Erythroblast (primary cell): ENCODE measurements at places on chromosomes 1 and 21.

DNA sequence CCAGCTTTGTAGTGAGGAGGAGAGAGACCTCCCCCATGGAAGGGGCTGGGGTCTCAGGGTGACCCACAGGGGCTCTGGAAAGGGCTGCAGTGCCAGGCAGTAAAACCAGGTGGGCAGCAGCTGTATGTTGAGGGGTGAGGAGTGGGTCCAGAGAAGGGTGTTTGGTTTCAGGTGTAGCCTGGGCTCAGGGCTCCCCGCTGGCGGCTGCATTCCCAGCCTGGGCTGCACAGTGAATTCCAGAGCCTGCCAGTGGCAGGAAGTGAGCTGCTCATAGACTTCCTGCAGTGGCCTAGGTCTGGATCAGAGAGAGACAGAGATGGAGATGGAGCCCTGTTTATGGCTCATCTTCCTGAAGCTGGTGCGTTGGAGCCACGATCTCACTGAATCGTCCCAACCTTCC is 356.4 kb downstream of the PTPRU start:
- no peak for DNase-seq

DNA sequence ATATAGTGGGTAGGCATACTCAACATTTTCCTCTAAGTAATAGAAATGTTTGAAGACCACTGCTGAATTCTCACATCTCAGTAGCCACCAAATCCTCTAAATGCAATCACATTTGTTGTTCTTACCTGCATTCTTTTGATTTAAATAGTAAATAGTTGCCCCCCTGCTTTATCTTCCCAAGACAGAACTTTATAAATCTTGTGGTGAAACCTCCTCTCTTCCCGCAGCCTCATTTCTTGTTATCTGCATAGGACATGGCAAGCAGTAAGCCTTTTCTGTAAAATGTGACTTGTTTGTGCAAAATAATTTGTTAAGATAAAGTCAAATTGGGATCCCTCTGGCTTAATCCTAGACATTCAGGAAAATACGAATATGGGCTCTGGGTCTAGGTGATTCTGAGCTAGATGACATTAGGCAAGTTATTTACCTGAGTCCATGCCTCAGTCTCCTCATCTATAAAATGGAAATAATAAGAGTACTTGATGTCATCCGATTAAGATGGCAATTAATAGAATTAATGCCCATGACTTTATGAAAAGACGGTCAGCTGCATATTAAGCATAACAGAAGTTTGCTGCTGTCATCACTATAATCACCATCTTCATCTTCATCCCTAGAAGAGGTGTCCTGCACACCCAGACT is 77.7 kb downstream of the LRRC8C start:
- peak; percentile 55 for DNase-seq

GRCh38 chr1:91856996-91857395 is 29.0 kb downstream of the TGFBR3 start:
- no peak for DNase-seq

- peak; percentile 45 for DNase-seq
Observed at GRCh38 chr1:225879521-225880221, 2.5 kb downstream of the TMEM63A start.

DNA sequence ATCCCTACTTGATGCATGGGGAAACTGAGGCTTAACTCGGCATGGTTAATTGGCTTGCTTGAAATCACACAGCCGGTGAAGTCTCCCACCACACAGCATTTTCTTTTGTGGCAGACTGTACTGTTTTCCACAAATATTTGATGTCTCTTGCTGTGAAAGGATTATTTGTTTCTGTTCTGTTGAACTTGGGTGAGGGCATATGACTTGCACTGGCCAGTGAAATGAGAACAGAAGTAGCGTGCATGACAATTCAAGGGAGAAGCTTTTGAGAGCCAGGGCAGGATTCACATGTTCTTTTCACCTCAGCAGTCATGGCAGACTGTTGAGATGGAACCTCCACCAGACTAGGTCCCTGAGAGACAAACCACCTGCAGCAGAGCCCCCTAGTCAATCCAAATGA is 11.7 kb upstream of the AK2 start:
- no peak for DNase-seq

- DNase-seq: no peak
Observed at GRCh38 chr21:41438425-41439113, 12.5 kb downstream of the MX1 start.

DNA sequence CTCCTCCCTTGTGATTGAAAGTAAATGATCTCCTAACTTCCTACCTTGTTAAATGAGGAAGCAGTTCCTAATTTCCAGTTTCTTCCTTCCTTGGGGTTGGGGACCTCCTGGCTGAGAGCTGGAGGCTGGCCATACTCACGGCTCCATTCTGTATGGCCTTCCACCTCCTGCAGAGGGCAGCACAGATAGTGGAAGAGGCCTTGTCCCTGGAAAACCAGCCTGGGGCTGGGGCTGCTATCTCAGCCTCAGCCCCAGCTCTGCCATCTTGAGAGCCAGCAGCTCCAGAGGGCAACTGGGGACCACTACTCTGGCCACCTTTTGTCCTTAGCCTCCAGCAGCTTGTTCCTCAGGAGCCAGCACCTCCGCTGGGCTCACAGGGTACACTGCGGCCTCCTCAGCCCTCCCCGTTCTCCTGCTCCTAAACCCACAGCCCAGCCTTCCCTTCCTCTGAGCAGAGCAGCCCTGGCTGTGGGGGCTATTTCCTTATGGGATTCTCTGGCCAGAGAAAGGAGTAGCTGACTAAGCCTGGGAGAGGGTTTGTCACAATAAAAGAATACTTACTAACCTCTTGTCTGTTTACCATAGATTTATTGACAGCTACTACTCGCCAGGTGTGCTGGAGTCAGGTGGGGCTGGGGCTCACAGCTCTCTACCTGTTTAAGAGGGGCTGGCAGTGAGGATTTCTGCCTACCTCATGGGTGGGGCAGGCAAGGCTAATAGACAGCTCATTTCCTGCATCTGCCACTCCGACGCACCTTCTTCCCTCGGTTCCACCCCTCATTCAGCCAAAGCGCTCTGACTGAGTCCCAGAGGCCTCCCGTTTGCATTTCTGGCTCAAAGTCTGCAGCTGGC is 6.3 kb downstream of the TMEM234 start:
- DNase-seq: peak; percentile 62

- DNase-seq: no peak
Observed at GRCh38 chr1:5645929-5646328, 346.3 kb downstream of the NPHP4 start.

GRCh38 chr1:214106375-214106774 is 118.6 kb downstream of the PROX1 start:
- no peak for DNase-seq

DNA sequence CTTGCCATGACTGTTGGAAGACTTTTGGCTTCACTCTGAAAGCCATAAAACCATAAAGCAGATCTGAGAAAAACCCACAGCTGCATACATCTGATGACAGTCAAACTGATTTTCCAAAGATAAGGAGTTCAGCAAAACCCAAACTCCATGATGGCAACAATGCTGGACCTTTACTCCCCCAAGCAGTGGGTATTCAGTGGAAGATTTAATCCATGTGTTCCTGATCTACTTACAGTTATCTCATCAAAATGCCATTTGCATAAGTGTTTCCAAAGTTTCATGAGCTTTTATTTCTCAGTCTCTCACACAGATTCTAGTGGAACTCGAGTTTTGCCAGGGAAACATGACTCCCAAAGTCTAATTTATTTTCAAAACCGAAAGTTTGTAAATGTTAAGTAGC is 184.9 kb downstream of the ZC3H11B start:
- DNase-seq: no peak

GRCh38 chr1:221302810-221303209 is 423.6 kb downstream of the HLX start:
- no peak for DNase-seq

GRCh38 chr1:171940368-171940767 is 99.1 kb downstream of the DNM3 start:
- DNase-seq: no peak

- no peak for DNase-seq
Observed at GRCh38 chr1:169874229-169874628, 19.5 kb downstream of the SCYL3 start.

GRCh38 chr1:38815903-38816627 is 43.5 kb downstream of the RRAGC start:
- peak; percentile 80 for DNase-seq

DNA sequence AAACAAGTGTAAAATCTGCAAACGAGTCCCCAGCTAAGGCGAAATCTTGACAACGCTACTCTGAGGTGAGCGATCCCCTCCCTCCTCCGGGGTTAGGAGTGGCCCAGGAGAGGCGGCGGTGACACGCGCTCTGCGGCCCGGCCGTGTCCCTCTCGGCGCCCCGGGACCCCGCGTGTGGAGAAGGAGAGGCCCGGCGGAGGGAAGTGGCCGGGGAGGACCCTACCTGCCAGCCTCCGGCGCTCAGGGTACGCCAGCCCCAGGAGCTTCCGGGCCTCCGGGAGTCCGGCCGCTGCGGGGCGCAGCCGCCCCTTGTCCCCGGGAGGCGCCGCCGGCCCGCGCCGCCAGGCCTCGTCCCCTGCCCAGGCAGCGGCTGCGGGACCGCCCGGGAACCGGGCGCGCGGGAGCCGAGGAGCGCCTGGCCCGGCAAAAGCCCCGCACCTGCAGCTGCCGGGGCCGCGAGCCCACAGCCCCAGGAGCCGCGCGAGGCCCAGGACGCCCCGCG is 543 bp downstream of the ABCB10 start:
- peak; percentile 78 for DNase-seq

- no peak for DNase-seq
Observed at GRCh38 chr1:230201445-230201844, 134.4 kb downstream of the GALNT2 start.

DNA sequence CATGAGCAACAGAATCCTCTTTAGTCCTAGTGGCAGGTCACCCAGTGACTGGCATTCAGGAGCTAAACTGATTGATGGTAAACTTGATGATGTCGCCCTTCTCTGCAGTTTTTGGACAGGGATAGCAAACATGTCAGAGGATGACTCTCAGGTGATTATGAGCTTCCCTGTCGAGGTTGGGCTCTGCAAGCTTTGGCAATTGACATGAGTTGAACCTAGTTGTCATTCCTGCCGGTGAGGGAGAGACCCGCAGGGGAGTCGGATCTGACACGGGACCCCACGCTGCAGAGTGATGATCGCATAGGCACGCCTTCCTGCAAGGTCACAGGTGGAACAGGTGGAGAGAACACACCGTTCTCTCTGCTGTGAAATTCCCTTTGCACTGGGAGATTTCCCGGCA is 438.0 kb upstream of the VAMP3 start:
- no peak for DNase-seq

DNA sequence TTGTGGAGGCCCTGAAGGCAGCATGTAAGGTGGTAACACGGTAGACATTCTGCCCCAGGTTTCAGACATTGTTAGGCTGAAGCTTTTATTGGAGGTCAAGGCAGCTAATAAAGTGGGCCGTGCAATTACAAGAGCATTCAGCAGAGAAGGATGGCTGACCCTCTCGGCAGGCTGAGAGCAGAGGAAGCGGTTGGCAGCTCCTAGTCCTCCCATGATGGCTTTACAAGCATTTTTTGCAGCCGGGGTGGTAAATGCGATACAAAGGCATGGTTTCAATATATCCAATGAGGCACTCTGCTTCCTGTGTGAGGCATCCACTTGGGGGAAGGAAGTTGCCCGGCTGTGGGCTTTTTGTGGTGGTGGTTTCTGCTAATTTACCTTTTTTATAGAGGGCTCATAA is 14.6 kb downstream of the KIF26B start:
- DNase-seq: no peak

DNA sequence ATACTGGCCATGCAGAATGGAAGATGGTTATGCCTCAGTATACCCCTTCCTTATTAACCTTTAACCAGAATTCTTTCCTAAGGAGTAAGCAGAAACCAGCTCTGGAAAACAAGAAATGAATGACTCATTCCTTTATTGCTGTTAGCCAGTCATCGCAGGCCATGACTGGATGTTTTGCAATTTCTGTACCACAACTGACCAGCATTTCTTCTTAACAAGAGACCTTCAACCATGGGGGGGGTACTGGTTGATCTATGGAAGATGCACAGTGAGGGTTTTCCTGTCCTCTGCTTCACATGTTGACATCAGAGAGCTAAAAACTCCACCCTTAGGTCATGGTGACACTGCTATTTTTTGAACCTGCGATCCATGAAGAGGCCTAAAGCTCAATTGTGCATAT is 28.0 kb upstream of the RNF2 start:
- peak; percentile 67 for DNase-seq

GRCh38 chr21:43936247-43936967 is 71.4 kb downstream of the AGPAT3 start:
- DNase-seq: no peak

DNA sequence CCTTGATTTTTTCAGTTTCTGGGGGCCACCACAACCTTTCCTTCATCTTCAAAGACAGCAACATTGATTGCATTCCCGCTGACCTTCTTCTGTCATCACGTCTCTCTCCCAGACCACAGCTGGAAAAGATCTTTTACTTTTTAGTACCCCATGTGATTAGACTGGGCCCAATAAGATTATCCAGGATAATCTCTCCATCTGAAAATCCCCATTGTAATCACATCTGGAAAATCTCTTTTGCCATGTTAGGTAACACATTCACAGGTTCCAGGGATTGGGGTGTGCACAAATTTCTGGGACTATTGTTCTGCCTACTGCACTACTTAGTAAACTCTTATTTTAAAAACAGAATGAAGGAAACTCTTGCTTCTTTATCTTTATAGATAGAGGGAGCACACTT is 47.1 kb upstream of the INSL5 start:
- no peak for DNase-seq

GRCh38 chr1:38833146-38833545 is 26.4 kb downstream of the RRAGC start:
- no peak for DNase-seq

DNA sequence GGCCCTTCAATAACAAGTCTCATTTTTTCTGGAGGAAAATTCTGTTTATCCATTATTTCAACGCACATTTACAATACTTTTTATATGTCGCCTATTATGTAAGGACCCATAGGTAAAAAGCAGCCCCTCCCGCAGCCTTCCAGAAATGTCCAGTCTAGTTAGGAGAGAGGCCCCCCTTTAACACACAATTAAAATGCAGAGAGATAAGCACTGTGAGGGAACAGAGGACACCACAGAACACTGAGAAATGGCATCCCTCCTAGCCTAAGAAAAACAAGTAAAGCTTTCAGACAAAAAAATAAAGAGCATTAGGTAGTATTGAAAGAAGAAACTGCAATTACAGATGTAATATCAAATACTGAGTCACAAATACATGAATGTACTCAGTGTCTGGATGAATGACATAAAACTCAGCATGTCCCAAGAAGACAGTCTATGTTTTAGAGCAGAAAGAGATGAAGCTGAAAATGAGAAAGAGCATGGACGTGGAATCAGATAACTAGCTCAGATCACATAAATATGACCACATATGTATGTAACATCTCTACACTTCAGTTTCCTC is 62.9 kb downstream of the DAB1 start:
- DNase-seq: no peak

GRCh38 chr1:199041173-199041914 is 402.5 kb downstream of the PTPRC start:
- DNase-seq: peak; percentile 7

- no peak for DNase-seq
Observed at GRCh38 chr1:236835491-236835890, 40.4 kb downstream of the MTR start.

GRCh38 chr1:48652334-48652733 is 124.4 kb downstream of the BEND5 start:
- DNase-seq: no peak
